ENCODE measurements at places on chromosomes 3 and 15. TPM values are rescaled to one million over a fixed set of nuclear protein-coding genes. Genes with fewer than 3 reads are reported as not detected.

DNA sequence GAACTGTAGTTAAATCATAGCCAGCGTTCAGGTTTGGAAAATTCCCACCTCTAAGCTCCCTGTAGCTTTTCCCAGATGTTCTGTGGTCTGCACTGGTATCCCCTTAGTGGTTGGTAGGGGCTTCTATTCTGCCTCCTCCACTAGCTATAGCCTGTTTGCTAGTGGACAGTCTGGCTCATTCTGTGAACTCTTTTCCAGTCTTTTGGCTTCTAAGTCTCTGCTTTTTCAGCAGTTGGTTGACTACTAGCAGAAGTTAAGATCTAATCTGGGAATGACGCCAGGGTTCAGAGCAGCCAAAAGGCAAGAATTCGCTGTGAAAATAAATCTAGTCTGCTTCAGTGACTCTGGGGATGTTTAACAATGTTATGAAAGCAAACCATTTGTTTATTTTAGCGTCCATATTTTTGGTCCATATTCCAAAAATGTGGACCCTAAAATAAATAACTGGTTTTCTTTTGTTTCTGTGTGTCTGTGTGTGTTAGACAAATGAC lies 73.7 kb upstream of the WDR72 start:
- no peak for DNase-seq

- no peak for DNase-seq
Observed at GRCh38 chr3:24156466-24156865, 211.4 kb downstream of the NR1D2 start.

- peak; percentile 17 for DNase-seq
Observed at GRCh38 chr3:122299872-122300460, 25.1 kb upstream of the CSTA start.

Gene PARP15
- total RNA-seq = 1.4 TPM

DNA sequence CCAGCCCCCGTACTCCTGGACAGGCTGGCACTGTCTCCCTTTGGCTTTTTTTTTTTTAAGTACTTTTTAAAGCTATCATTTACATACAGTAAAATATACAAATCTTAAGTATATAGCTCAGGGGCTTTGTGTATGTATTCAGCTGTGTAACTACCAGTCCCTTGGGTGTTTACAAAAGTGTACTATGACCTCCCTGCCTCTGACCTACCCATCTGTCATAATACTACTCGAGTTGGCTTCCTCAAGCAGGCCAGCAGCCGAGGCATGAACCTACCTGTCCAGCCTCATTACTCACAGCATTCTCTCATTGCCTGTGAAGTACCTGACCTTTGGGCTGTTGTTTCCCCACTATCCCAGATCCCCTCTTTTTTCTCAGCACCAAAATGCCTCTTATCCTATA lies 33.2 kb downstream of the ABHD2 start:
- DNase-seq = no peak

Gene IQCH
- total RNA-seq = 2.6 TPM

DNA sequence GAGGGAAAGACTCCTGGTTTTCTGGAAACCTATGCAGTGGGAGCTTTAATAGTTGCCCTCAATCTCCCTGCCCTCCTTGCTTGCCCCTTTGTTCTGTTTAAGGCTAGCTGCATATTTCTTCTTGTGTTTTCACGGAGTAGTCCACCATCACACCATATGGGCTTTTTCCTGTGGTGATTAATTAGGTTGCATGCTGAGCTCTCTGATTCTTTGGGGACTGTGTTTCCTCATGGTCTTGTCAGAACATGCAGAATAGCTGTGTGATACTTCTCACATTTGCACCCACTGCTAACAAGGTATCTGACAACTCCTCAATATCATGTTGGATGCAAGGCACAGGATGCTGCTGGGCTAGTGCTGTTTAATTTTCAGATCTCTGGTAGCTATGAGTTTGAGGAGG lies 139.6 kb downstream of the PTPRG start:
- DNase-seq = no peak

DNA sequence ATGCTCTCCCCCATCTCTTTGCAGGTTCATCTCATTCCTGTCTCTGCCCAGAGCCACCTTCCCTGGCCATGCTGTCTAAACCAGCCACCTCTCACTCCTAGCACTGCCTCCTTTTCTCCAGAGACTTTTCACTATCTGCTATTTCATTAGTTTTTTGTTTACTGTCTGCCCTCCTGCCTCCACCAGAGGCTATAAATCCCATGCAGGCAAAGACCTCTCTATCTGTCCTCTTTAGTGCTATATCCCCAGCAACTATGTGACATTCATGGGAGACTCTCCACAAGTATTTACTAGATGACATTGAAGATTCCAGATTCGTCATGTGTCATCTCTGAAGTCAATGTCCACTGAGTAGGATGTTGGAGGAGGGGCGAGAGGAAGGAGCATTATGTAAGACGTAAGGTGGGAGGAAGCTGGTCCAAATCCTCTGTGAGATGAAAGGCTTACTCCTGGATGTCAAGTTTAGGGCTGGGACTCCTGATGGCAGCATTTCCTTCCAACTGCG lies 3.4 kb upstream of the FAM43A start:
- no peak for DNase-seq

DNA sequence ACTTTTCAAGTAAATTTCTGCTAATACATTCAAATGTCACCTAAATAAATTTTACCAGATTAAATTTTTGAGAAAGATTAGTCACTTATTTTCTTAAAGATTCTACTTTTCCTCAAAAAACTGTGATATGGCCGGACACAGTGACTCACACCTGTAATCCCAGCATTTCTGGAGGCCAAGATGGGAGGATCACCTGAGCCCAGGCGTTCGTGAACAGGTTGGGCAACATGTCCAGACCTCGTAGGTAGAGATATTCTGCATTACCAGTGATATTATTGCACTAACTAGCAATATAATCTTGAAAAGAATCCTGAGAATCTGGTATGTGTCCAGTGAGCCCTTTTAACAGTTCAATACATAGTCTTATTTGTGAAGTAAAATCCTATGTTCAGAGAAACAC lies 61.7 kb downstream of the CBLB start:
- DNase-seq = no peak

Gene SERPINI1
- 0.28 TPM for total RNA-seq
